ENCODE measurements at places on chromosomes 7 and 10. TPM values are rescaled to one million over a fixed set of nuclear protein-coding genes. Genes with fewer than 3 reads are reported as not detected.

GRCh38 chr7:31370609-31371008, 30.1 kb upstream of the NEUROD6 start:
- no peak for DNase-seq

DNA sequence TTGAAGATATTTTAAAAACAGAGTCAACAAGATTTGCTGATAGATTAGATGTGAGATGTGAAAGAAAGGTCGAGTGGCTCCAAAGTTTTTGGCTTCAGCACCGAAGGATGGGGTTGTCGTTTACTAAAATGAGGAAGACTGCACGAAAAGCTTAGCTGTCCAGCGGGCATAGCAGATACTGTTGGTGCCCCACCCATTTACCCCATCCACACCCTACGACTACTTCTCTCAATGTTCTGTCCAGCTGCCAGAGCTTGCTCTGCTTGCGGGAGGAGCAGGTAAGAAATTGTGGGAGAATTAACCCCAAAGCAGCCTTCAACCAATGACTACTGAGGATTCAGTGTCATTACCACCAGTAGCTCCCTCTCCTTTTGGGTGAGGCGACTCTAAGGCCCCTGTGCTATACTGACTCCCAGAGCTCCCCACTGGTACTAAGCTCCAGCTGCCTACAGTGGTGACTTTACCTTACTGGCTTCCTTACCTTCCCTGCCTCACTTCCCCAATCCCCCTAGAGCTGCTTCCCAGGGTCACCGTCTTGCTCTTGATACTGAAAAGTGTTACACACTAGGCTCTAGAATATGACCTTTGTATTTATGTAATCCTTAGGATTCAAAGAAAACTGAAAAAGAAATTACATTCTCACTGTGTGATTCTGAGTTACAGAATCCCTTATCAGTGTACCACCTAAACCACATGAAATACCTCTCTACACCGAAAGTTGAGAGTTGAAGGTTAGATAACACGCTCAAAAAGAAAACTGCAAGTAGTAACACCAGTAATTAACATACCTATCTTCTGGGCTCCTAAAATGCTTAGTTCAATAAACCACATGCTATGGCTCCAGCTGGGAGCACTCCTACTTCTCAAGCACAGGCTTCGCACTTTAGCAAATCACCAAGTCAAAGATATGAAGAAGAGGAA, 22.3 kb downstream of the CACUL1 start:
- DNase-seq, result no peak

GRCh38 chr7:145737617-145738016, 379.0 kb upstream of the CNTNAP2 start:
- DNase-seq, result no peak

Gene MRPS24
- total RNA-seq, result 368 TPM

Gene VPS37D
- total RNA-seq, result 6.3 TPM
